Kidney epithelial cell (primary cell): ENCODE measurements at places on chromosomes 6 and 20.

DNA sequence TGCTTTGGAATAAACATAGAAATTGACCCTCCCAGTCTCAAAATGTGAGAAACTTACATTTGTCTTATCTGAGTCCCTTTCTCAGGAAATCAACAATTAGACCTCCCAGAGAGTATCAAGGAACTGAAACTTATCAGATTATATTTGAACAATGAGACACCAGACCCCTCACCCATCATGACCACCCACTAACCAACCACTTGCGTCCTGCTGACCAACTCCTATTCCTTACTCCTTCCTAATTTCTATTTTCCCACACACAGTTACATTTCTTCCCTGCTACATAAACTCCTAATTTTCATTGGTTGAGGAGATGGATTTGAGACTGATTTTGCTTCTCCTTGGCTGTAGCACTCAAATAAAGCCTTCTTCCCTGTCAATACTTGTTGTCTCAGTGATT lies 97.9 kb downstream of the TPBG start:
- DNase-seq, result no peak

DNA sequence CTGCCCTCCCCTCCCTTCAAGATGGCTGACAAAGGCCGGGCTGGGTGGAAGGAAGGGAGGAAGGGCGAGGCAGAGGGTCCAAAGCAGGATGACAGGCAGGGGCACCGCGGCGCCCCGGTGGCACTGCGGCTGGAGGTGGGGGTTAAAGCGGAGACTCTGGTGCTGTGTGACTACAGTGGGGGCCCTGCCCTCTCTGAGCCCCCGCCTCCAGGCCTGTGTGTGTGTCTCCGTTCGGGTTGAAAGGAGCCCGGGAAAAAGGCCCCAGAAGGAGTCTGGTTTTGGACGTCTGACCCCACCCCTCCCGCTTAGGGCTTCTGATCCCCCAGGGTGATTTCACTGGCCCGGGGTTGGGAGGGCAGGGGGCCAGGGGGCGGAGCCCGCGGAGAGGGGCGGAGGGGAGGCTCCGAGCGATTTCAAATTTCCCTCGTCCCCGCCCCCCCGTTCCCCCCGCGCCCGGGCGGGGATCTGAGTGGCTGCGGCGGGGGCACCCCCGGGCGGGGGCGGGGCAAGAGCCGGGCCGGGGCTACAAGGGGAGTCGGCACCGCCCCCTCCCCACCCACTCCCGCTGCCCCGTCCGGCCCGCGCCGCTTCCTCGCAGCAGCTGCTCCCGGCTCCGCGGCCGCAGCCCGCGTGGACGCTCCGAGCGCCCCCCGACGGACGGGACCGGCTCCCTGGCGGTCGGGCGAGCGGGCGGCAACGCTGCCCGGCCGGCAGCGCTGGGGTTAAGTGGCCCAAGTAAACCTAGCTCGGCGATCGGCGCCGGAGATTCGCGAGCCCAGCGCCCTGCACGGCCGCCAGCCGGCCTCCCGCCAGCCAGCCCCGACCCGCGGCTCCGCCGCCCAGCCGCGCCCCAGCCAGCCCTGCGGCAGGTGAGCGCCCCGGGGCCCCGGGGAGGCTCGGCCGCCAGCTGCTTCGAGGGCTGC lies at the start of gene DNMT3B:
Gene DNMT3B (plus strand): TSS at position 555 of the 923 bp plus-strand sequence. CDS start 17,939 bp downstream, outside the sequence.
- DNase-seq, result no peak

GRCh38 chr6:5778317-5778857 lies 228.3 kb downstream of the NRN1 start:
- no peak for DNase-seq

- DNase-seq, result no peak
Observed at GRCh38 chr6:166623318-166623717, 3.7 kb downstream of the RPS6KA2 start.

DNA sequence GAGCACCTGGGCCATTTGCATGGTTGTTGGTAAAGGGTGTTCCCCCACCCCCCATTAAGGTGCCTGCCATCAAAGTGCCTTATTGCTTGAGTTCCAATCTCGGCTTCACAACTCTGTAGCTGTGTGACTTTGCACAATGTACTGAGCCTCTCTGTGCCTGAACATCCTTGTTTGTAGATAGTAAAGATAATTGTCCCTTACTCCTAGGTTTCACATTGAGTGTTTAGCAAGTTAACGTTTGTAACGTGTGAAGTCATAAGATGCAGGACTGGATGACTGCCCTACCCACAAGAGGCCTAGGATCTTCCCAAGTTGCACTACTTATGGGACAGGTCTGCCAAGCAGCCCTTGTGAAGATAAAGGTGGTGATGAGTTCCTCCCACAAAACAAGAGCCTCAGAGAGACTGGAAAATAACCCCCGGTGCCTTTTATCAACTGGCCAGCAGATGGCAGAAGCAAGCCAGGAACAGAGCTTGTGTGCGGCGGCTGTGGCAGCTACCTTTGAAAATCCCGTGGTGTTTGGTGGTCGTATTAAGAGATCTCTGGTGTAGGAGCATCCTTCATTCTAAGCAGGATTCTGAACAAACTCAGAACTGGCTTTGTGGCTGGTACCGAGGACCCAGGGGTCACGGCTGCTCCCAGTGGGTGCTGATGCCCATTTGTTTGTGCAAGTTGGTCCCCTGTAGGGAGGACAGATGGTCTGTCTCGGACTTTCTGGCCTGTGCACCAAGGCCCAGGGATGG lies 99.1 kb downstream of the CDH26 start:
- DNase-seq, result no peak

- no peak for DNase-seq
Observed at GRCh38 chr6:160917572-160917971, 74.0 kb upstream of the MAP3K4 start.

DNA sequence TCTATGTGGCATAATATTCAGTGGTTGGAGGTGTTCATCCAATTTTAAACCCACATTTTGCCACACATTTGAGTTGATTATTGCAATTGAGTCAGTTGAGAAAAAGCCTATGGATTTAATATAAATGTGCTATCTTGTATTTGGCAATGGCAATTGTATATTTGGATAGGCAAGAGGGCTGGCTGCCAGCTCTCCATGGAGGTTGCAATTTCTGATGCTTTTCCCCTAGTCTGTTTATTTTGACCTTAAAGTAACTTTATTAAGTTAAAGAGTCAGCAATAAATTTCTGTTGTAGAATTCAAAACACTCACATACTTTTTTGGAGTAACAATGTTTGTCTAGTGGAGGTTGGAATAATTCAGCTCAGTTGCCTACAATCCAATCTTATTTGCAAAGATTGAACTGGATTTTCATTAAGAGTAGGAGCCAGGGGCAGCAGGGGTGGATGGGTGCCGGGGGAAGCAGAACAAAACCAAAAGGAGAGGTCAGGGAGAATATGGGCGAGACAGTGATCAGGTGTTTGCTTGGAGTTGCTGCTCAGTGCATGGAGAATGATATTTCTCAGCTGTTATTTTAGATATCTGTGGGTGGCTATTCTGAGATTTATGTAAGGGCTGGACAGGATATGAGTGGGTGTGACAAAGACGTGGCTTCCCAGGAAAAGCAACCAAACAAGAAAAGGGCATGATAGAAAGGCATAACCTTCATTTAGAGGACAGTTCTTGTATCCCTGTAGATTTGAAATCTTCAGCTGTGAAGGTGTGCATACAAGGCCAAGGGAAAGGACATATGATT lies 163.0 kb downstream of the HDGFL1 start:
- DNase-seq, result no peak

DNA sequence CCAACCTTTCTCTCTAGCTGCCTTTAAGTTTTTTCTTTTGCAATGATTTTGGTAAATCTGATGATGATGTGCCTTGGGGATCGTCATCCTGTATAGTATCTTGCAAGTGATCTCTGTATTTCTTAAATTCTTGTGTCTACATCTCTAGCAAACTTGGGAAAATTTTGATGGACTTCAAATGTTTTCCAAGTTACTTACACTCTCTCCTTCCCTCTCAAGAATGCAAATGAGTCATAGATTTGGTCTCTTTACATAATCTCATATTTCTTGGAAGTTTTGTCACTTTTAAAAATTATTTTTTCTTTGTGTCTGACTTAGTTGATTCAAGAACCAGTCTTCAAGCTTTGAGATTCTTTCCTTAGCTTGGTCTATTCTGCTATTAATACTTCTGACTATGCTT lies 176.4 kb downstream of the TBC1D32 start:
- no peak for DNase-seq

DNA sequence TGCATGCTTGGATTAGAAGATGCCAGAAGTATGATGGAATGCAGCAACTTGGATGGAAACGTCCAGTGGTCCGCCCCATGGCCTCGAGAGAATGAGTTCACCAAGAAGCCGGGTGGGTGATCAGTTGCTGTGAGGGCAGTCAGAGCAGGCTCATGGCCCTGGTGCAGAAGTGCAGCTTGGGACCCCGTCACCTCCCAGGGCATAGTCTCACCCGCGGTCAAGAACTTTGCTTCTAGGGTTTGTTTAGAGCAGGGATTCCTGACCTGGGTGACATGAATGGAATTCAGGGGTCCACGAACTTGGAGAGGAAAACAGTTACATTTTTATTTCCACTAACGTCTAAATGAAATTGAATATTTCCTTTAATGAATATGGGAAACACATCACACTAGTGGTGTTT lies 216.5 kb upstream of the SNX9 start:
- no peak for DNase-seq

- DNase-seq, result no peak
Observed at GRCh38 chr6:17478223-17478907, 85.0 kb downstream of the CAP2 start.

DNA sequence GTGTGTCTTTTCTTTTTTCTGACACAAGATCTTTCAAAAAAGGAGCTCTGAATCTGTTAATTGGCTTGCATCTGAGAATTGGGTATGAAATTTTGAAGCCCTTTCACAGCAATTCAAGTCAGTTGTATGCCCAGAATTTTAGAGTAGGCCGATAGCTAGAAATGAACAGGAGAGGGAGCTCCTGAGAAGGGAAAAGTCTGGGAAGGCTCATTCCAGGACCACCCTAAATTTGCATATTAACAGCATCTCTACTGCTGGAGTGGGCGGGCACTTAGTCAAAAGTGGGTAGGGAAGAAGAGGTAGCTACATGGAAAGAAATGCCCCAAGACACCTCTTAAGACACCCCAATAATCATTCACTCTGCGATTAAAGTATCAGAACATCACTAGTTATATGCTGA lies 928.3 kb downstream of the TBC1D32 start:
- DNase-seq, result no peak
